ENCODE measurements at places on chromosomes 3 and 15. TPM values are rescaled to one million over a fixed set of nuclear protein-coding genes. Genes with fewer than 3 reads are reported as not detected.

- no peak for DNase-seq
Observed at GRCh38 chr15:69299451-69299886, 757 bp downstream of the PAQR5 start.

- DNase-seq: no peak
Observed at GRCh38 chr15:93941697-93942096, 289.7 kb upstream of the MCTP2 start.

GRCh38 chr3:138889792-138890191 lies 55.1 kb upstream of the PIK3CB start:
- DNase-seq: no peak

GRCh38 chr3:173838644-173839043 lies 441.1 kb downstream of the NLGN1 start:
- no peak for DNase-seq

GRCh38 chr3:135440746-135441145 lies 524.8 kb upstream of the PPP2R3A start:
- no peak for DNase-seq

The STRC gene
- polyA plus RNA-seq: 0.29 TPM

DNA sequence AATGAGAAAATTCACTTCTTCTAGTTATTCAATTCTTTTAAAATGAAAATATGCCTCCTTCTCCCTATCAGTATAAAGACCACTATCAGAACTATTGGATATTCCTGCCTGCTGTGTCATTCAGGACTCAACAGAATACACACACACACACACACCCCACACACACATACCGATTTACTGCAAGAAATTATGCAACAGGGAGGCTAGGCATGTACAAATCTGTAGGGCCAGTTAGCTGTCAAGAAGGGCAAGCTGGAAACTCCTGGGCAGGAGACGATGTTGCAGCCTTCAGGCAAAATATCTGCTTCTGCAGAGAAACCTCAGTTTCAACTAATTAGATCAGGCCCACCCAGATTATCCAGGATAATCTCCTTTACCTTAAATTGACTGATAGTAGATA lies 13.9 kb upstream of the RYR3 start:
- no peak for DNase-seq

DNA sequence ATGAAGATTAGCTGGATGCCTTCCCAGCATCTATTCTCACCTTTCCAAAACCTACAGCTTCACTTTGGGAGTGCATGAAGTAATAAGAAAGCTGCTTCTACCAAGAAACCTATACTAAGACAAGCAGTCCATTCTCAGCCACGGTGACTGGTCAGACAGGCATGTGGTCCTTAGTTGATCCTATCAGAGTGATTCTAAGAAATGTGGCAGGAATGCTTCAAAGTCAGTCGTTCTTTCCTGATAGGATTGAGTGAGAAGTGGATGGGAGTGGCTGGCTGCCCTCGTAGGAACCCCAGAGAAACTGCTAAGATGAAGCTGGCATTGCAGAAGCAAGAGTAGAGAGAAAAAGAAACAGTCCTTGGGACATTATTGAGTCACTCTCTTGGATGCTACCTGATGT lies 16.6 kb downstream of the FOXB1 start:
- DNase-seq: no peak

The SLC27A2 gene
- 14.6 TPM for polyA plus RNA-seq

DNA sequence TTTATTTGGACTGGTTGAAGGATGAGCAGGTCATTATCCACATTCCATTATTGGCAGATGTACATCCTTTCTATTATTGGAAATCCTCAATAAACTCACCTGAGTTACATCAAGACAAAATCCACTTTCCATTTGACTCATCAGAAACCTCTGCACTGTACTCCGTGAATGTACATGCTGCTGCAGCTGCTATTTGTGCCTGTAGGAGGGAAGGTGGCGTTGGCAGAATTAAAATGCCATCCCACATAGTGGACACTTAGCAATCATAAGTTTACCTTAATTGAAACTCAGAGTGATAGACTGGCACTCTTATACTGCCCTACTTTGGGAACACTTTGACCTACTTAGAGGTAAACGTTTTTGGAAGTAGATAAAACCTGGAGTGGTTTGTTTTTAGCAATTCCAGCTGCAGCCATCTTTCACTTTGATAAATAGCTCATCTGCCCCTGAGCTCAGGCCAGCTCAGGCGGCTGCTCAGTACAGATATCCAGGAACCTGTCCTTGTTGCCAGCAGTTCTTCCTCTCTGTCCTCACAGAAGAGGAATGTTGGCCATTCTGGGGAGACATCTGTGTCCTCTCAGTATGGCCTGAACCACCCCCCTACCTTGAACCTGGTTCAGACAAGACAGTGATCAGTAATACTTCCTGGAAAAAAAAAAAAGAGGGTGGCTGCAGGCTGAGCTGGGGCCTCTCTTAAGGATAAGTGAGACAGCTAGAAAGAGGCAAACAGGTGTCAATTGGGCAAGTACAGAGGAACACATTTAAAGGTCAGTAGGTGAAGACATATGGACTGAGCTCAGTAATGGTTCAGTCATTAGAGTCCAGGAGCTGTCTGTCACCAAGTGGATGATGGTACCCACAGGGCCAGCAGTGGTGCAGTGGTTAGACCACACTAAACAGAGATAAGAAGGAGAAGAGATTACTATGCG lies 153.4 kb upstream of the UMPS start:
- no peak for DNase-seq

DNA sequence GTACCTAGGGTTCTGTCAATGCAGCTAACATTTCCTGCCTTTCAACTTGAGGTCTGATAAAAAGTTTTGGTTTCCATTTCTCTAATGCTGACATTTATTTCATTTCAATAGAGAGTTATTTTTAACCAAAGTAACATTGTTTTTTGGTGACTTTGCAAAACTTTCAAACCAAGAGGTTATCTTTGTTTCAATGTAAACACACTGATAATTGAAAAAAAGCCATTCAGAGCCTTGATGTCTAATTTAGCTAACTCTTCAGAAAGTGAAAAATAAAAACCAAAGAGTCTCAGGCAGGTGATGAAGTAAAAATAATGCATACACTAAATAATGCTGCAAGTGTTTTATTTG lies 9.6 kb upstream of the TIPARP start:
- no peak for DNase-seq

GRCh38 chr3:46027021-46027705 lies at the start of gene XCR1:
TSS of gene XCR1 (minus strand) at chr3:46027483. CDS start at chr3:46021947, 5,536 bp downstream.
- DNase-seq: no peak

GRCh38 chr3:179829401-179829800 lies 176.6 kb downstream of the USP13 start:
- no peak for DNase-seq

Measured in HepG2 (cell line).